Smooth muscle cell of trachea (primary cell): ENCODE measurements at places on chromosomes 6 and 20. TPM values are rescaled to one million over a fixed set of nuclear protein-coding genes. Genes with fewer than 3 reads are reported as not detected.

EPPIN gene
- total RNA-seq: not detected in 2 replicates

ARFGEF2 gene
- total RNA-seq: 37.5 and 43.0 TPM in 2 replicates

TULP1 gene
- 0.17 TPM in 1 of 2 replicates, not detected in the other for total RNA-seq

APOBEC2 gene
- total RNA-seq: not detected in 2 replicates

TFEB gene
- 2.6 and 7.8 TPM in 2 replicates for total RNA-seq

OR12D3 gene
- not detected in 2 replicates for total RNA-seq

GJA1 gene
- 120 and 124 TPM in 2 replicates for total RNA-seq
